Activated naive CD8-positive, alpha-beta T cell treated with anti-CD3 and anti-CD28 coated beads, Interleukin-2, amount 50 U/mL, for 24 hours (primary cell): ENCODE measurements at places on chromosomes 1 and 21.

GRCh38 chr1:215081661-215082531, 641 bp upstream of the KCNK2 start:
- DNase-seq, result no peak

DNA sequence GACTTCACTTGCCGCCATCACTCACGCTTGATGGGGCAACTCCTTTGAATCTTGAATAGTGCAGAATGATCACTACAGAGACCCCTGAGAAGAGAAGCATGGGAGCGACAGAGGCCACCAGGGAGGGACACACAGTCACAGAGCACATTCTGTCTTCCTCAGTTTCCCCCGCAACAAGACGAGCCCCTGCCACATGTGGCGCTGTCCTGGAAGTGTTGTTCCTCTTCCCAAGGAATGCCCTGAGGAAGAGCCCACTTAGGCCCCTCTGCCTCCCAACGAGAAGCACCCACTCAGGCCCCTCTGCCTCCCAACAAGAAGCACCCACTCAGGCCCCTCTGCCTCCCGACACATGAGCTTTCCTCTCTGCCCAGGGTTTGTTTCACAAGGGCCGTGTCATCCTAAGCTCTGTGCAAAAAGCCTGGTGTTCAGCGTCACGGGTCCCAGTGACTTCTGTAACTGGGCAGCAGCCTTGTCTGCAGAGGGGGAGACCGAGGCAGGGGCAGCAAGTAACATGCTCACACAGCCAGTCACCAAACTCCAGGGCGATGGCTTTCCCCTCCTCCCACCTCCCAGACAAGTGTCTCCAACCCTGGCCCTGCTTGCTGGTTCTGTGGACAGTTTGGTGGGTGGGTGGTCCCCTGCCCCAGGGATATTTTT, 19.8 kb downstream of the SLC37A1 start:
- DNase-seq, result no peak

DNA sequence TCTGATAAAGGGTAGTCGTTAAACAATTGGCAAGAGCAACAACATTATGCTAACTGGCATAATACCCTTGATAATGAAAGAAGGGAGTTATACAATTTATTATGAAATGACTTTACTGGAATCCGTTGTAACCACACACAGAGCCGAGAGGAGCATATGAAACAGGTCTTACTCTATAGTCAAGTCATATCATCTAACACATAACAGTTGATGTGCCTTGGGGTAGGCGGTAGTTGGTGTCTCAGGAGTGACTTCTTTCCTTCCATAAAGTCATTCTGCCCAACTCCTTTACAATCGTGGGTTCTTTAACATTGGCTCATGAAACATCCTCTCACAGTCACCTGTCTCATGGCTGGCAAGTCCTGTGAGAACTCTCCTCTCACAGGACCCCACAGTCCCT, 225.2 kb downstream of the LTN1 start:
- DNase-seq, result no peak

DNA sequence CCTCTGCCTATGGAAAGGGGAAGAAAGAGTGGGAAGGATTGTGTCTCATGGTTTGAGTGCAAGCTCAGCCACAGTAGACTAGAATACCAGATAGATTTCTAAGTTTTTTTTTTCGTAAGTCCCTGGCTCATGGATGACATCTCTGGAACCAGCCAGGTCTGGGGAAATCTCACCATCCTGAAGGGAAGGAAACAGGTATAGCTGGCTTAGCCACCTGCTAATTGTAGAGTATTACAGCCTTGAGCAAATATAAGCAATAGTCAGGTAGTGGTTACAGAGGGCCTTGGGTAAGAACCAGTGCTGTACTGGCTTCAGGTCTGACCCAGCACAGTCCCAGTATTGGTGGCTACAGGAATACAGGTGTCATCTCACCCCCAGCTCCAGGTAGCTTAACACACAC, 500.9 kb upstream of the PRMT6 start:
- no peak for DNase-seq

GRCh38 chr1:174999936-175000696, at the start of gene CACYBP:
Gene CACYBP (plus strand): TSS chr1:174999947. CDS start chr1:175000181, 234 bp downstream.
- no peak for DNase-seq
